Adrenal gland (tissue), 19 donors: ENCODE measurements at places on chromosomes 11 and 22. TPM values are rescaled to one million over a fixed set of nuclear protein-coding genes. Genes with fewer than 3 reads are reported as not detected.

MRGPRX4 gene
- polyA plus RNA-seq, result not detected

DNA sequence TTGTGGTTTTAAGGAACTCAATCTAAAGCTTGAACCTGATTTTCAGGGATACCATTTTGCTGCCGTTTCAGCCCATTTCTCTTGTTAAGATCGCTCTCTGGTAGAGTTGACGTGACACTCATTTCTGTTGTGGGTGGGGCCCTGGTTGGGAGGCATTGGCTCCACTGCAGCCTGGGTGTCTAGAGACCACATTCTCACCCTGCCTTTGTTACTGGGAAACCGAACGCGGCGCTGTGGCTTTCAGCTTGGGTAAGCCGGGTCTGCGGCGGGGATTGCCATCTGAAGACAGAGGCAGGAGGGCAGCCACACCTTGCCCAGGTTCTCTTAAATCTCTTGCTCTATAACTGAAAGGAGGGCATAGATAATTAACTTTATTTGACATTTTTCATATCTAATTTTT, 3.2 kb downstream of the EHF start:
- no peak overlapping the region for H3K4me3 ChIP-seq
- no peak overlapping the region for H3K27ac ChIP-seq
- H3K36me3 ChIP-seq, result no peaks in the 10 kb centered on the region
- DNase-seq, result no peak
- no peaks in the 10 kb centered on the region for H3K27me3 ChIP-seq

DNA sequence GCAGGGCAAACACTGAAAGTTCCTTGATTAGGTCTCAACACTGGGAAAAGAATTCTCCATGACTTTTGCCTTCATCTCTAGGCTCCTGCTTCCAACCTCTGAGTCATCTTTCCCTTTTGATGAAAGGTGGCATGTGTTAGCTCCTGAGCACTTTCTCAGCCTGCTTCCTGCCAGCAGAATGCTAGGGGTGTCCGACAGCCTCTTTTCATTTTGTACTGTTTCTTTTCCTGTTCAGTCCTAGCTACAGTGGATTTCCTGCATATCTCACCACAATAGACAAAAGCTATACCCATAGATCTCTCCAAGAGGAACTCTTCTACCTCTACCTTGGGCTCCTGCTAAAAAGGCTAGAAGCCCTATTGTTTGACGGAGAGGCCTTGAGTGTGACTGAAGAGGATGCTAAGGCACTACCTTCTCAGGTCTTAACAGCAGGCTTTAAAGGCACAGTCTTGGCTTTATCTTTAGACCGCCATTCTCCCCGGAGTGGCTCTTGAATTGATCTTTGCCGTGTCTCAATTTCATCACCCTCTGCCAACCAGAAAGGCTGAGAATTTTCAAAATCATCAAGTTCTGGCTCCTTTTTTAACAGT, 145.5 kb downstream of the RBFOX2 start:
- H3K27ac ChIP-seq, result peak overlapping the region; percentile 10
- H3K27me3 ChIP-seq, result no peaks in the 10 kb centered on the region
- no peak for DNase-seq
- H3K4me3 ChIP-seq, result no peak overlapping the region

DNA sequence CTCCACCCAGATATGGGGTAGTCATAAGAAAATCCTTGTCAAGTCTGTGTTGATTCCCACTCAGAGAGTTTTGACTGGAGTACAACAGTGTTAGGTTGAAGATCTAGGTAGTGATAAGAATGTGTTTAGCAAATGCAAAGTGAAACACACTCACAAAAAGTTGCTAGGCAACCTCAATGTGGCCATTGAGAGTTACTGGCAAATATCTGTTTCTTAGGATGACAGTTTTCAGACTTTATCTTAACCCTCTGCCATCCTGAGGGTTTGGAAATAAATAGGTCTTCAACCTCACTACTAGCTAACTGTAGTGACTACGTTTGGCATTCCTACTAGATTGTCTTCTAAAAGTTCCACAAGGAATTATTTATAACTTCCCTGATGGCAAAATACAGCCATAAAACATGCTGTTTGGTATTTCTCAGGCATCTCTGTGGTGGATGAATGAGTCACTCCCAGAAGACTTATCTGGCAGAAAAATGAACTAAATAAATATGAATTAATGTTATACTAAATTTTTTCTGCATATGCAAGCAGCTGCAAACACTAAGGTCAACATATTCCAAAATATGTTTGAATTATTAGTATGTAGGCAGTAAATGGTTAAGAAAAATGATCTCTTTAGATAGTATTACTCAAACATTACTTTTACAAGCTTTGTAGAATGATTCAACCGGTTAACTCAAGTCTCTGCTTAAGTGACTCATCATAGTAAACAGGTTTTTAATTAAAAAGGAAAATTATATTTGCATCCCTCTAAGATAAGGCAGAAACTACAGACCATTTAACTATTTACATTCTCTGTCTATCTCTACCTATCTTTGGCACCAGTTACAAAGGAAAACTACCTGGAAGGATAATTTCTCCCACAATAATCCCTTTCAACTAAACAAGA, 17.1 kb upstream of the SYTL2 start:
- no peaks in the 10 kb centered on the region for H3K36me3 ChIP-seq
- no peaks in the 10 kb centered on the region for H3K4me1 ChIP-seq
- DNase-seq, result no peak
- H3K27ac ChIP-seq, result no peak overlapping the region
